Hippocampal formation (tissue), 2 donors: ENCODE measurements at places on chromosomes 16 and 17.

GRCh38 chr16:65223335-65223734 is 101.5 kb upstream of the CDH11 start:
- no peak for DNase-seq

GRCh38 chr16:67562526-67562917 is at the start of gene CTCF:
Gene CTCF (plus strand): TSS chr16:67562526. CDS start chr16:67610833, 48,307 bp downstream.
- DNase-seq = peak; percentile 83

DNA sequence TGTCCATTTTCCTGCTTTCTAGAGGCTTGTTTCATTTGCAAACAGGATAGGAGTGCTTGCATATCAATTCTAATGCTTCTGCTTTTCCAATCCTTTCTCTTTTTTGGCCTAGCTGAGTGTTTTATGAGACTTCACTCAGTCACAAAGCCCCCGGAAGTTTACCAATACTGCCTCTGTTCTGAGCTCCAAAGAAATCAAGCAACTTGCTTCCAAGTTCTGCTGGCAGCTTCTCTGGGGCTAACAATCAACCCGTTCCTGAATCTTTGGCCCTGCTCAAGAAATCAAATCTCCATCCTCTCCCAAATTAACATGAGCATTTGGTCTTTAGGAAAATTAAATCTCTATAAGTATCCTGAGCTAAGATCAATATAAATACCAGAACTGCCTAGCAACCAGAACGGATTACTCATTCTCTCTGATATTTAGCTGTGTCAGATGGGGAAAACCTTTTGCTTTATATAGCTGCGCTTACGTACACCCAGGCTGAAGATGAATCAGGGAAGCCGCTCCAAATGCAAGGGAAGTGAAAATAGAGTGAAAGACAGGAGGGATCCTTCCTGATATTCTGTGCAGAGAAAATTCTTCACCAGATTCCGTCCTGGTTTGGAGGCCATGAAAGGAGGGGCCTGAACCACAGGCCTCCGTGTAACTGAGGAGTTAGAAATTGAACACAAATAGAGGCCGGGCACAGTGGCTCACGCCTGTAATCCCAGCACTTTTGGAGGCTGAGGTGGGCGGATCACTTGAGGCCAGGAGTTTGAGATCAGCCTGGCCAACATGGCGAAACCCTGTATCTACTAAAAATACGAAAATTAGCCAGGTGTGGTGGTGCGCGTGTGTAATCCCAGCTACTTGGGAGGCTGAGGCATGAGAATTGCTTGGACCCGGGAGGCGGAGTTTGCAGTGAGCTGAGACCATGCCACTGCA is 23.3 kb upstream of the GRB2 start:
- DNase-seq = no peak

DNA sequence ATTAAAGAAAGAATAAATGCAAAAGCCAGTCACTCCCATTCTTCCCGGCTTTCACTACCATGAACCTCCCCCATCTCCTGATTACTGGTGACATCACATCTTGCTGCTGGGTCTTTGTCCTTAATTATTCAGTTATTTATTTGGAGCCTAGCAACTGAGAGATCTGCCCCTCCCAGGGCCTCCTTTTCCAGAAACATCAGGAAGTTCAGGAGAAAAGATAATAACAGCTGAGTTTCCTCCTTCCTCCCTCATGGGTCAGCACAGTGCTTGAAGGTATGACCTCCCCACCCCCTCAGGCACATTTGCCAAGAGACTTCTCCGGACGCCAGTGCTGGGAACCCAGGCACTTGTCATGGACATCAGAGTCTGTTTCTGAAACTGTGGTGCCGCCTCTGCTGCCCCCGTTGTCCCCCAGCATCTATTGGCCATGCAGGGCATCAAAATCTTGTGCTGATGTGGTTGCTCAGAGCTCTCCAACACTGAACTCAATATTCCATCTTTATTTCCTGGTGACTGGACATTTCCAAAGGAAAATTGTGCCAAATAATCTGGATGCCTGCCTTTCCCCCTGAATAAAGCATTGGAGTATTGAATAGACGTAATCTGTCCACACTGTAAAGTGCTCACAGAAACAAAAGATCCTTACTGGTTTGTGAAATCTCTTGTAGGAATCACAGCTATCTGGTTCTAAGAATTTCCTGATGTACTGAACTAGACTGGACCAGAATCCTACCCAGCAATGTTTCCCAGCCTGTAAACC is 71.8 kb downstream of the ZNF18 start:
- DNase-seq = no peak

DNA sequence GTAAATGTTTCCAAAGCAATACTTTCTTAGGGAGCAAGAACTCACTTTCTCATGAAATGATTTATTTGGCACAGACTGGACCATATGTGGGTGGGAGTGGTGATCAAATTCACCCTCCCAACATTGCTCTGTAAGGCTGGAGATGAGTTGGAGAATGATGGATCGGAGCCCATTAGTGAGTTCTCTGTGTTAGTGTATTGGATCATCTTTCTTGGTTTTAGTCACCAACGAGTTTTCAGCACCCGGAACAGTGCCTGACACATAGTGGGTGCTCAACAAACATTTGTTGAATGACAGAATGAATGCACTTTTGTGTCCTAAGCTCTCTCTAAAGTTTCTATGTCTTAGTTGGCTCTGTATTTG is 104.5 kb upstream of the FAM20A start:
- DNase-seq = no peak

DNA sequence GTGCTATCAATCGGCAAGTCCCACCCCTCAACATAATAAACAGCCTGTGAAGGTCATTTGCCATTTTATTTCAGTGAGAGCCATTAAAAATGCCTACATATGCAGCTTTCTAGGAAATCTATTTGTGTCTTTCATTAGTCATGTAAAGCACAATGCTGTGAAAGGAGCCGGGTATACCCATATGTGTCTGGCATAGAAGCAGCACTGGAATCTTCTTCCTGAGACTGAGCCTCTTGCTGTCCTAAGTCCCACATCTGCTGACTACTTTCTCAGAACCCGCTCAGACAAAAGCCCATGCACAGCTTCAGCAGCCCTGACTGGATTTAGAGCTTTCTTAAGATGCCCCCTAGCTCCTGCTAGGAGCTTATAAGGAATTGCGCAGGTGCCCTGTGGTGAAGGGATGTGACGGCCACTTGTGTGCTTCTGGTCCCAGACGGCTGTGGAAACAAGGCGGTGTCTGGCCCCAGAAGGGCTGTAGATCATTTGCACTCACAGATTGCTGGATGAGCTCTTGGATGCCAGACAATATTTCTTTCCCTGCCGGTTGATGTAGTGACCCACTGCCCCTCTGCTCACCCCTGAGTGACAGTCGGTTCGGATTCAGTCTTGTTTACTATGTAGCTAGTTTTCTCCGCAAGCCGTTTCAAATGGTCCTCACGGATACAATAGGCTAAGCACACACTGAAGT is 172.2 kb downstream of the ANKFN1 start:
- no peak for DNase-seq

DNA sequence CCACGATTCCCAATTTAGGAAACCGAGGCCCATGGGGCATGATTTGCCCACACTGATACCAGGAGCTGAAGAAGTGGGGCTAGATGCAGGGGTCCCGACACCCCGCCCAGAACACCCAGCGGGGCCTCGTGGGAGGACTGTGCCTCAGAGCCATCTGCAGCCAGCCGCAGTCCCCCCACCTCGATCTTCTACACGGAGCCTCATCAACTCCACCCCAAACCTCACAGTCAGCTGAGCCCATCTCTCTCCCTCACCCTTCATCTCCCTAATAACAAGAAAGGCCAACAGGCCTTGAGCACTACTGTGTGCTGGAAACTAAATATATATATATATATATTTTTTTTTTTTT is 4.2 kb downstream of the ITGAE start:
- no peak for DNase-seq

- DNase-seq = no peak
Observed at GRCh38 chr17:68006797-68007196, 10.5 kb upstream of the C17orf58 start.
